ENCODE measurements at places on chromosomes 5 and 9. TPM values are rescaled to one million over a fixed set of nuclear protein-coding genes. Genes with fewer than 3 reads are reported as not detected.

The PPP3R2 gene
- total RNA-seq = not detected

The PCDH1 gene
- total RNA-seq = 0.45 TPM

The HSPA5 gene
- 260 TPM for total RNA-seq

The ROPN1L gene
- total RNA-seq = 0.39 TPM

The RNF183 gene
- total RNA-seq = not detected

The PCDHGA6 gene
- 21.6 TPM for total RNA-seq

- H3K36me3 ChIP-seq = no peaks in the 10 kb centered on the region
- no peak overlapping the region for H3K4me3 ChIP-seq
- DNase-seq = no peak
Measured at GRCh38 chr9:102892025-102892424, 103.1 kb upstream of the CYLC2 start.

DNA sequence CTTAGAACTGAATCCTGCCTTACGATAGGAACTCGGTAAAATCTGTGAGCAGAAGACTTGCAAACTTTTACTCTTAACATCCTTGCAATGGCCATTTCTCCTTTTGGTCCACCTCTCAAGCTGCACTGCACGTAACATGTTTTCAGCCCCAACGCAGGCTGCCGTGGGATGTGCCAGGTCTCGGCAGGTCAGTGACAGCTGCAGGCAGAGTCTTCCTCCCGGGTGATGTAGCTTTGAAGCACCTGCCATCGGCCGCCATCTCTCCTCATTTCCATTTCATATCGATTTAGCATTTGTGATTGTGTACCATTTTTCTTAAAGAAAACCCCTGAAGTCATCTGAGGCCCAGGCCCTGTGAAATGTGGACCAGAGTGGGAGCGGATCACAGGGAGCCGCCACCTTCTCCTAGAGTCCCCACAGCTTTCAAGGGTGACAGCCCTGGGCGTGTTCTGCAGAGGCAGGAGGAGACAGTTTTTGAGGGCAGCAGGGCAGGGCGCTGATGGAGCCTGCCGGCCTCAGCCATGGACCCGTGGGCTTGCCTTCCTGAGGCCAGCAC lies 25.8 kb upstream of the LPCAT1 start:
- H3K4me3 ChIP-seq = no peak overlapping the region
- H3K27ac ChIP-seq = no peak overlapping the region
- no peak for DNase-seq

GRCh38 chr5:154714266-154714986 lies 40.8 kb upstream of the LARP1 start:
- DNase-seq = peak; percentile 20
- H3K27me3 ChIP-seq = no peaks in the 10 kb centered on the region
- peaks cover 18% of the 10 kb centered on the region for H3K4me1 ChIP-seq
- H3K36me3 ChIP-seq = no peaks in the 10 kb centered on the region
- no peak overlapping the region for H3K4me3 ChIP-seq

- no peak for DNase-seq
- H3K36me3 ChIP-seq = no peaks in the 10 kb centered on the region
- H3K4me1 ChIP-seq = no peaks in the 10 kb centered on the region
- no peak overlapping the region for H3K27ac ChIP-seq
Measured at GRCh38 chr5:73485715-73486114, 12.5 kb upstream of the BTF3 start.

- no peak for DNase-seq
- H3K27me3 ChIP-seq = no peaks in the 10 kb centered on the region
- H3K36me3 ChIP-seq = no peaks in the 10 kb centered on the region
- H3K4me1 ChIP-seq = peaks cover 4% of the 10 kb centered on the region
Measured at GRCh38 chr9:92171822-92172221, 56.6 kb upstream of the SPTLC1 start.

DNA sequence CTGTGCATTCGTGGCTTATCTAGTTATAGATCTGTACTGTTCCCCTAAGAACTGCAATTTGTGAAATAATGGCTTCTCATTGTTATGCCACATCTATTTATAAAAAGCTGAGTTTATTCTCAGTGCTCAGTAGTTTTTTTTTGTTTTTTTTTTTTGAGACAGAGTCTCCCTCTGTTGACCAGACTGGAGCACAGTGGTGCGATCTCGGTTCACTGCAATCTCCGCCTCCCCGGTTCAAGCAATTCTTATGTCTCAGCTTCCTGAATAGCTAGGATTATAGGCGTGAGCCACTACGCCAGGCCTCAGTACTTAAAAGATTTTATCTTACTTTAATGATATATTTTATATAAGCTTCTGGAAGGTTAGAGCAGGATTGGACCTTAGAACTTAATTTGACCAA lies 19.0 kb downstream of the SEC61B start:
- no peak overlapping the region for H3K27ac ChIP-seq
- H3K36me3 ChIP-seq = no peaks in the 10 kb centered on the region
- peak; percentile 11 for DNase-seq

DNA sequence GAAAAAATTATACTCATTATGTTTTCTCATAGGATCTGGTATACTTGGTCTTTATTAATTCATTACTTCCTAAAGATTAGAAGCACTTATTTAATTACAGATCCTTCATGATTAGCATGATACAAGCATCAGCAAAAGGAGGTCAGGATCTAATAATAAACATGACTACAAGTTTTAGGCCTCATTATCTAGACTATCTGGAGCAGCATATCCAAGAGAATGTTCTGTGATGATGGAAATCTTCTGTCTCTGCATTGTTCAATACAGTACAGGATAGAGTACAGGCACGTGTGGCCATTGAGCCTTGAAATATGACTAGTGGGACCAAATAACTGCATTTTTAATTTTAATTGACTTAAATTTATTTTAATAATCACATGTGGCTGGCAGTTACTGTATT lies 21.2 kb downstream of the SETX start:
- H3K27ac ChIP-seq = no peak overlapping the region
- no peak for DNase-seq
- H3K4me3 ChIP-seq = no peak overlapping the region
- peaks cover 87% of the 10 kb centered on the region for H3K36me3 ChIP-seq

DNA sequence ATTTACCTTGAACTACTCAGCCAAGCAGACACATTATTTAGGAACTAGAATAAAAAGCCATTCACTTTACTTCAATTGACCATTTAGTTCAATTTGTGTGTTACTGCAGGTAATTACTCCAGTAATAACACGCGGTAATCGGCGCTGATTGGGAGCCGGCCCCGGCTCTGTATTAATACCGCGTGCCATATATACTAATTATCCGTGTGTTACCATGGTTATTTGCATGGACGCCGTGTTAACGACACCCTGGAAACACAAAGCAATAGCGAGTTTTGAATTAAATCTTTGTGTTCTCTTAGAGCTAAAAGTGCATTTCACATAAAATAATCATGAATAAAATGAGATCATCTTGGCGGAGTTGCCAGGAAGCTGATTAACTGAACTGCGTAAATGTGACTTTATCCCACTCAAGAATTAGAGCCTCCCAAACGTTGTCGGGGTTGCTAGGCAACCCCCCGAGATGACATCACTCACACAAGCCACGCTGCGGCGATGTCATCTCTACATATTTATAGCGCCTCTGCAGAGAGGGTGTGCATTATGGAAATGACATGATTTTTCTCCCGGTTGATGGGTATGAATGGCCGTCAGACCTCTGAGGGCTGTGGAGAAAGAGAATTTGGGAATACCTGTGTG lies 41.4 kb upstream of the RNU6ATAC start:
- no peaks in the 10 kb centered on the region for H3K36me3 ChIP-seq
- peaks cover 15% of the 10 kb centered on the region for H3K4me1 ChIP-seq
- H3K27ac ChIP-seq = no peak overlapping the region
- H3K27me3 ChIP-seq = no peaks in the 10 kb centered on the region
- no peak overlapping the region for H3K4me3 ChIP-seq

DNA sequence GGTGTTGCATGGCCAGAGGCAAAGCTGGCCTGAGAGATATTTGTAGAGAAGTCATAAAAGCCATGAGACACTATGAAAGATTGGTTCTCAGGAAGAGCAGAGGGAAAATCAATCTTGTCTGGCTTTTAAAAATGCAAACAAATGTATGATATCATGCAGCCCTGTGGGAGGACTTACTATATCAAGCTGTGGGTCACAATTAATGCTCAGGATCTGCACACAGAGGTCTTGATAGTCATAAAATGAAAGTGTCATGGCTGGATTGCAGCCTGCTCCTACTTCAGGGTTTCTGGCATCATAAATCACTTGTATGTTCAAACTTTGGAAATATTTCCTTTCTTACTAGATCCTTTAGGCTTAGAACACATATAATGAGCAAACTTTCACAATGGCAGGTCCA lies 151.5 kb downstream of the SEMA6A start:
- H3K27ac ChIP-seq = no peak overlapping the region
- H3K4me1 ChIP-seq = no peaks in the 10 kb centered on the region
- no peak for DNase-seq
- no peaks in the 10 kb centered on the region for H3K36me3 ChIP-seq

DNA sequence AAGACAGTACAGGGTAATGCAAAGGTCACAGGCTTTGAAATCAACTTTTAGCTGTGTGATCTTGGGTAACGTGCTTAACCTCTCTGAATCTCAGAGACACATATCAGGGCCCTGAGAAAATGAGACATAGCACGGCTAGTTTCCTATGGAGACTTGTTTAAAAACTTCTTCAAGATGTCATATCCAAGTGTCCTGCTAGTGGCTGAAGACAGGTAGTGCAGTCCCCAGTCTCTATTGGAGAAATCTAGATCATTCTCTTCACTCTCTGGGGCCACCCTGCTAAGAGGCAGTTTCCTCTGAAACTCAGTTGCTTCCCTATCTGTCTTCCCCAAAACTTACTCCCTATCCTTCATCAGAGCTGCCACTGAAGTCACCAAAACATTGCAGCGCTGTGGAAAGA lies 30.3 kb upstream of the GRXCR2 start:
- H3K4me1 ChIP-seq = no peaks in the 10 kb centered on the region
- no peaks in the 10 kb centered on the region for H3K27me3 ChIP-seq
- H3K4me3 ChIP-seq = no peak overlapping the region
- H3K36me3 ChIP-seq = no peaks in the 10 kb centered on the region
- H3K27ac ChIP-seq = no peak overlapping the region

DNA sequence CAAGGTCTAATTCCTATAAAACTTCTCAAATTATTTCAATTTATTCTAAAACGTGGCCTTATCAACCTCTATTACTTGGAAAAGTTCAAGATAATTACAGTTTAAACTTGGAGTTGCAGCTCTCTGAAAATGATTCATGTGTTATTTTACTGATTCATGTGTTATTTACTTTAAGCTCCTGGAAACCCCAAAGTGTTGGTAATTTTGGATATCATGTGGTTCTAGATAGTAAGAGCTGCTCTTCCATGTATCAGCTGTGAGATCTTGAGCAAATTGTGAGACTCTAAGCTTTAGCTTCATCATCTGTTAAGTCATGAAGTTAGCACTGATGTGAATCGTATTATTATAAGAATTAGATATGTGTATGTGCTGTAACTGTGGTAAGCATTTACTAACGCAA lies 749.2 kb downstream of the TLE4 start:
- no peaks in the 10 kb centered on the region for H3K4me1 ChIP-seq
- no peaks in the 10 kb centered on the region for H3K27me3 ChIP-seq
- no peaks in the 10 kb centered on the region for H3K36me3 ChIP-seq
- no peak overlapping the region for H3K27ac ChIP-seq

DNA sequence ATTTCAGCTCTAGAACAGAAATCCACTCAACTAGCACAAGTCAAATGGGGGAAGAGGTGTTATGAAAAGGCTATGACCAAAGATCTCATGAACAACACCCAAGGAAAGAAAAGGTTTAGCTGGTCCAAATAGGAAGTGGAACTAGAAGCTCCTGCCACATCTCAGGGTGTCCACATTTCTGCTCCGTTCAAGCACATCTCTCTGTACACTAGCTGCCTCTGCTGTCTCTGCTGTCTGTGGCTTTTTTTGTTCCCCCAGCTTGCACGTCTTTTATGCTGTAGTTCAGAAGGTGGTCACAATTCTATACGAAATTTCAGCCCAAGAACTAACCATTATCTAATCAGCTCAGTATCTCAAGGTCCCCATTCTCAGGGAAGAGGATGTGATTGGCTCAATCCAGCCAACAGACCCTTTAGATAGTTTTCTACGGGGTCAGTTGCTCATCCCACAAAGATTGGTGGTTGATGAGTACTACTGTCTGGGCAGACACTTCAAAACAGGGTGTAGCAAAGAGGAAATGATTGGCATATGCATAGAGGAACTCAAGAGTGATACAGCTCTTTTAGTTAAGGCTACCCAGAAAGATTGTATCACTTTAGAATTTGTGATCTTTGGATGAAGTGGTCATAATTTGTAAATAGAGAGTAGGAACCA lies 44.0 kb downstream of the FANCC start:
- no peak overlapping the region for H3K4me3 ChIP-seq
- H3K4me1 ChIP-seq = no peaks in the 10 kb centered on the region
- H3K27me3 ChIP-seq = no peaks in the 10 kb centered on the region
- no peak for DNase-seq

Measured in A673 (cell line).